ENCODE measurements at places on chromosomes 12 and 14.
A peak's percentile ranks its signal among the peaks of the same experiment; 100 is the strongest.

DNA sequence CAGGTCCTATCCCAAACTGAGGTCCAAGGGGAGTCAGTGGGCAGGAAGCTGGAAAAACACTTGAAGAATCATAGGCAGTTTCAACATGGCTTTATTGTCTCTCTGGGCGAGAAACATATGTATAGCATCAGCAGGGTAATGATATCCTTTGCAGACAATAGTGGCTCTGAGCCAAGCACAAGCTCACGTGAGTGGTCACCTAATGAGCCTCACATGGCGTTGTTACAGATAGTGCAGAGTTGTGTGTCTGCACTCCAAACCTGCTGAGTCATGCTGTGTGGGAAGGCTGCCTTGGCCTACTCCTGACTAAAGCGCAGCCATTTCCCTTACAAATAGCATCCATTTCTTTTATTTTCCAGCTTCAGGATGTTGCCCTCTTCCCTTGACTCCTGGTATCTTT lies 105.2 kb upstream of the SYT1 start:
- no peak for DNase-seq

DNA sequence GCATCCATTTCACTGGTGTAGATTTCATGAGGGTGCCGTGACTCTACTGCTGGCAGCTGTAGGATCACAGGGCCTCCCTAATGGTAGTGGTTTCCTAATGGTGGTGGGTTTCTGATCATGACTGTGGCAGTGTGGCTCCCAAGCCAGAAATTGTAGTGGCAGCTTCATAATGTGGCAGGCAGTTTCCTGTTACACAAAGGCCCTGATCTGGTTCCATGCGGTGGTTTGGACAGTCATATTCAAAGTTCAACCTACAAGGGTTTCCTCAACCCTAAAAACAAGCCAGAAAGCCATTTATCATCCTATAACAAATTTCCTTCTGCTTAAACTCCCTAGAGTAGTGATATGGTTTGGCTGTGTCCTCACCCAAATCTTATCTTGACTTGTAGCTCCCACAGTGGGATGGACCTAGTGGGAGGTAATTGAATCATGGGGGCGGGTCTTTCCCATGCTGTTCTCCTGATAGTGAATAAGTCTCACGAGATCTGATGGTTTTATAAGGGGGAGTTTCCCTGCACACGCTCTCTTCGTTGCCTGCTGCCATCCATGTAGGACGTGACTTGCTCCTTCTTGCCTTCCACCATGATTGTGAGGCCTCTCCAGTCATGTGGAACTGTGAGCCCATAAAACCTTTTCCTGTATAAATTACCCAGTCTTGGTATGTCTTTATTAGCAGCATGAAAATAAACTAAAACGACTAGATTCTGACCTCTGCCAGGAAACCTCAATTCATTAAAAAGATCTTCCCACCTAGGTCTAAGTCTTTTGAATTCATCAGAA lies 257.1 kb downstream of the EFCAB11 start:
- no peak for DNase-seq

GRCh38 chr14:99073431-99073830 lies 198.6 kb downstream of the BCL11B start:
- DNase-seq, result no peak

DNA sequence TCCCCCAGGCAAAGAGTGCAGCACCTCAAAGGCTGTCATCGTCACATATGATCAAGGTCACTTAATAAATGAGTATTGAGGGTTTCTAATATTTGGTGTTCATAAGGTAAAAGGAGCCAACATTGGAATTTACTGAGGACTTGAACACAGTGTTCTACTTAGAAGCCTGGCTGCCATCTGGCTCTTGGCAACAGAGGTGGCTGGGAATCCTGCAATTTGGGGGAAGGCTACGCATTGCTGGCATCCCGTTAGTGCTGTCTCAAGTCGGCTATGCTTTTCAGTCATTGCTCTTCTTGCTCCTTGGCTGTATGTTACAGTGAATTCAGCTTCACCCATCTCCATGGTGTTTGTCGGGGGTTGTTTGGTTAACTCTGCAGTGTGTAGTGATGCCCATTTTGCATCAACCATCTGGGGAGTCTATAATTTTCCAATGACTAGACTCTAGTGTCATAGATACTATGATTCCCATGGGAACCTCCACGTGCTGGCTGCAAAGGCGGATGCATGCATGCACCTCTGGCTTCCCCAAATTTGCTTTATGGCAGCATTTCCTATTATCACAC lies 12.9 kb upstream of the SLC24A4 start:
- DNase-seq, result peak; percentile 72

DNA sequence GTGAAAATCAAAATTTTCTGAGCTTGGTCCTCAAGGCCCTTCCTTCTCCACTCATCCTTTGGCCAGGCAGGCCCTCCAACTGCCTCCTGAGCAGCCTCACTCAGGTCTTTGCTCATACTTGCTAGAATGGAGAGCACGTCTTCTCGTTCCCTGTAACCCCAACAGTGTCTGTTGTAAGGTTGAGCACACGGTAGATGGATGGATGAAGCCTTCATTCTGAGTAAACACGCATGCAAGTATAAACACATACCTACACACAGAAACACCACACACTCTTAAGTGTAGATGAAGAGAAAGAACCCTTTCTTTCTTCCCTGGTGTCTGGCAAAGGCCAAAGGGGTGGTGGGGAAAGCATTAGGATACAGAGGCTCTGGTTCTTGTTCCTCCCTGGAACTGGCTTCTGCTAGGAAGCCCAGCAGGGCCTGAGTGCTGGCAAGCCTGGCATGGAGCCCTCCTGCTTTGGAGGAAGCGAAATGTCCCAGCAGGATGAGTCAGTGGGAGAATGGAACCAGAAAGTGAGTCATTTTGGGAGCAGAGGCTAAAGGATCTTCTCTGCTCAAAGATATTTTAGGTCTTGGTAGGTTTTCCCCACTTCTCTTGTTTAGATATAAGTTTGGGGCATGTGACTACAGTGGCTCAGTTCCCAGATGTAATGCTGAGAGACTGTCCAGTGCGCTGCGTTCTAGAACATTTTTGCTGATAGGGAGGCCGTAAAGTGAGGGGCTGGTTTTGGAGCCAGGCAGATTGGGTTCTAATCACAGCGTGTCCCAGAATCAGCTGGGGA lies 127.4 kb downstream of the CACNA1C start:
- no peak for DNase-seq

- no peak for DNase-seq
Measured at GRCh38 chr12:15033641-15034040, 60.8 kb downstream of the PDE6H start.

- no peak for DNase-seq
Measured at GRCh38 chr14:32403021-32403420, 73.9 kb downstream of the AKAP6 start.

GRCh38 chr12:124566161-124566996 lies 1.0 kb downstream of the NCOR2 start:
- DNase-seq, result peak; percentile 73

DNA sequence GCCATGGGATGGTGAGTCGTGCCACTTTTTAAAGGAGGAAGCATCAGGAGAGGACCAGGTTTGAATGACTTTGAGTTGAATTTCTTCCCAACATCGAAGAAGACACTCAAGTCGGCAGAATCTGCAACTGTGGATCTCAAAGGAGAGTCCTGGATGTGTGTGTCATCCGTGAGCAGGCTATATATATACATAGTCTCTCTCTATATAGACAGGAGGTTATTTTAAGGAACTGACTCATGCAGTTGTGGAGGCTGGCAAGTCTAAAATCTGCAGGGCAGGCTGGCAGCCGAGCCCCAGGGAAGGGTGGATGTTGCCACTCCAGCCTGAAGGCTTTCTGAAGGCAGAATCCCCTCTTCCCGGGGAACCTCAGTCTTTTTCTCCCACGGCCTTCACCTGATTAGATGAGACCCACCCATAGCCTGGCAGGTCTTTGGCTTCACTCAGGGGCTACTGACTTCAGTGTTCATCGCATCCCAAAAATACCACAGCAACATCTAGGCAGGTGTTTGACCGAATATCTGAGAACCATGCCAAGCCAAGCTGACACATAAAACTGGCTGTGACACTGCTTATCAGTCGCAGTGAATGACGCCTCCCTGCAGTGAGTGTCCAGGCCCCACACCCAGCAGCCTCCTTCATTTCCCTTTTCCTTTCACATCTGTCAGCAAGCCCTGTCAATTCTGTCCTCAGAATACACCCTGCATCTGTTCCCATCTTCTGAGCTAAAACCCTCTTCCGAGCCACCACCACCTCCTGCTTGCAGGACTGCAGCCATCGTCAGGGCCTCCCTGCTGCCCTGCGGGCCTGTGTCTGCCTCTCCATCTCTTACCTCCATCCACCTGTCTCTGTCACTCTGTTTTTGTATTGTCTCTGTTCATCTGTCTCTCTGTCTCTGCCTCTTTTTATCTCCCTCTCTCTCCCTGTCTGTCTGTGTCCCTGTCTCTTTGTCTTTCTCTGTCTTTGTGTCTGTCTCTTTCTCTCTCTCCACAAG lies 54.0 kb downstream of the ZNF664 start:
- no peak for DNase-seq

GRCh38 chr12:53952871-53953734 lies 1.6 kb upstream of the HOXC12 start:
- DNase-seq, result no peak

- no peak for DNase-seq
Measured at GRCh38 chr12:70721216-70721615, 84.0 kb upstream of the PTPRB start.

GRCh38 chr12:96878704-96879103 lies 28.4 kb upstream of the NEDD1 start:
- DNase-seq, result no peak

DNA sequence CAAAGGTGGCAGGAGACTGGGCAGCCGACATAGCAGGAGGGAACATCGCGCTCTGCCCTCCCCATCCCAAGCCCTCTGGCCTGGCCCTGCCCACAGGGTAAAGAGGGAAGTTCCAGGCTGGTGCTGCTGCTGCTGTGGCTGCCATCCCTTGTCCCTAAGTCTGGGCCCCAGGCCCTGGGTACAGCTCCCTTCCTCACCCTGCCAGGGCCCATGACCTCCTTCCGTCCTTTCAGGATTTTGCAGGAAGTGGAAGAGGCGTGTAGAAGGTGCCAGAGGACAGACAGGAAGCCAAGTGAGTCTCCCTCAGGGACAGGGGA lies 14.7 kb upstream of the NCOR2 start:
- no peak for DNase-seq

- DNase-seq, result no peak
Measured at GRCh38 chr14:90140298-90140955, 78.6 kb downstream of the KCNK13 start.

- DNase-seq, result no peak
Measured at GRCh38 chr12:58086006-58086405, 144.6 kb downstream of the ATP23 start.

DNA sequence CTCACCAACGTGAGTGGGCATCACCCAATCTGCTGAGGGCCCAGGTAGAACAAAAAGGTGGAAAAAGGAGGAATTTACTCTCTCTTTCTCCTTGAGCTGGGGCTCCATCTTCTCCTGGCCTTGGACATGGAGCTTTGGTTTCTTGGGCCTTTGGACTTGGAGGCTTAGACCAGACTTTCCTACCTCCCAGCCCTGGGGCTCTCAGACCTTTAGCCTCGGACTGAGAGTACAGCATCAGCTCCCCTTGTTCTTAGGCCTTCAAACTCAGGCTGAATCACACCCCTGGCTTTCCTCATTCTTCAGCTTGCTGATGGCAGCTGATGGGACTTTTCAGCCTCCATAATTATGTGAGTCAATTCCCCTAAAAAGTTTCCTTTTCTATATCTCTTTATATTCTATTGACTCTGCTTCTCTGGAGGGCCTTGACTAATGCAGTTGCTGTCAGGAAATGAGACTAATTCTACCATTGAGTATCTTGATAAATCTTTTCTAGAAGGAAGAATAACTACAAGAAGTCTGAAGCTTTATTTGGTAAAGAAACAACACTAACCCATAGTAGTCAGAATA lies 15.9 kb upstream of the CLEC4E start:
- no peak for DNase-seq

- no peak for DNase-seq
Measured at GRCh38 chr12:3364661-3365462, 126.1 kb upstream of the PRMT8 start.

GRCh38 chr12:121723200-121723599 lies 10.6 kb downstream of the TMEM120B start:
- DNase-seq, result no peak
